ENCODE measurements at places on chromosomes 1 and 21.

GRCh38 chr1:53909946-53910345 is 16.0 kb downstream of the DIO1 start:
- DNase-seq: no peak

DNA sequence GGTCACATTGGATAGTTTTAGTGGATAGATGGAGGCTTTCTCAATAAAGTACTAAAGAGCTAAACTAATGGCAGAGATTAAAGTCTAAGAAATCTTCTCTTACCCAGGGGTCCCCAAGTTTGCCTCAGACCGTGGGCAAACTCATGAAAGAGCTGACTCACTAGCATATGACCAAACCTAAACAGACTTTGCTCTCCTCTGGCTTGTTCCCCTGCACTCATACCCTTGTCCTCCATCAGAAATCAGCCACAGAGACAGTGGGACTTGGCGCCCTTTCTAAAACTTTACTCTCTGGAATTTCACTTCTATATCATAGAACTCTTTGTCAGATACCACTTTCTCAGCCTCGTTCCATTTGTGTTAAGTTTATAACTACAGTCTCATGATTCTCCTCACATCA is 17.0 kb upstream of the HSD3B2 start:
- no peak for DNase-seq

DNA sequence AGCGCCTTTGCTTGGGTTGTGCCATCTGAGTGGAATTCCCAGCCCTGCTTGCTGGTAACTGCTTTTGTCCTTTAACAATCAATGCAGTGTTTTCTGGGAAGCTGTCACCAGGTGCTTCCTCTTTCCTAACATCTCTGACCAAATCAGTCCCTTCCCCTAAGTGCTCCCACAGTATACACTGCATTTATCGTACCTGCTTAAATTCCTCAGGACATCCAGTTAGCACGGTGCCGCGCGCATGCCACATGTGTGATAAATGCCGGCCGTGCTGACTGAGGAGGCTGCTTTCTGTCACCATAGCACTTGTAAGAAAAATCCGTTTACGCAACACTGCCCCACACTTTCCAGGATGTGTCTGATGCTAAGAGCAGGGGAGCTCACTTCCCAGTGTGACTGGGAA is 115.4 kb downstream of the BCAR3 start:
- DNase-seq: no peak

GRCh38 chr1:9293533-9294404 is 1.1 kb downstream of the SPSB1 start:
- DNase-seq: no peak

- DNase-seq: no peak
Observed at GRCh38 chr1:197137322-197137721, 9.1 kb downstream of the ASPM start.

GRCh38 chr1:242139442-242139841 is 140.5 kb upstream of the MAP1LC3C start:
- DNase-seq: no peak

DNA sequence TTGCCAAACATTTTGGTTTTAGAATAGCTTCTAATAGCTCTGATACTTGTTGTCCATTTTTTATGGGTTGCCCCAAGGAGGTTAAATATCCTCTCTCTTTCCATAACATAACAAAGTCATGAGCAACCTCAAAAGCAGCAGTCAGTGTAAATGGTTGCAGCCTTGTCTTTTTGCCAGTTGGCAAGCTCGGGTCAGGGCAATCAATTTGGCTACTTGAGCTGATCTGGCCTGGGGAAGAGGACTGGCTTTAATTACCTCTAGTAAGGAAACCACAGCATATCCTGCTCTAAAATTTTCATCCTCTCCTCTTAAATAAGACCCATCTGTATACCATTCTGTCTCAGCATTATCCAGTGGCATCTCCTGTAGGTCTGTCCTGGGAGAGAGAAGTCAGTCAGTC is 21.2 kb upstream of the FMO4 start:
- DNase-seq: no peak

GRCh38 chr1:53409233-53409632 is 50.0 kb upstream of the DMRTB1 start:
- no peak for DNase-seq

- no peak for DNase-seq
Observed at GRCh38 chr1:102578804-102579203, 529.5 kb downstream of the COL11A1 start.

DNA sequence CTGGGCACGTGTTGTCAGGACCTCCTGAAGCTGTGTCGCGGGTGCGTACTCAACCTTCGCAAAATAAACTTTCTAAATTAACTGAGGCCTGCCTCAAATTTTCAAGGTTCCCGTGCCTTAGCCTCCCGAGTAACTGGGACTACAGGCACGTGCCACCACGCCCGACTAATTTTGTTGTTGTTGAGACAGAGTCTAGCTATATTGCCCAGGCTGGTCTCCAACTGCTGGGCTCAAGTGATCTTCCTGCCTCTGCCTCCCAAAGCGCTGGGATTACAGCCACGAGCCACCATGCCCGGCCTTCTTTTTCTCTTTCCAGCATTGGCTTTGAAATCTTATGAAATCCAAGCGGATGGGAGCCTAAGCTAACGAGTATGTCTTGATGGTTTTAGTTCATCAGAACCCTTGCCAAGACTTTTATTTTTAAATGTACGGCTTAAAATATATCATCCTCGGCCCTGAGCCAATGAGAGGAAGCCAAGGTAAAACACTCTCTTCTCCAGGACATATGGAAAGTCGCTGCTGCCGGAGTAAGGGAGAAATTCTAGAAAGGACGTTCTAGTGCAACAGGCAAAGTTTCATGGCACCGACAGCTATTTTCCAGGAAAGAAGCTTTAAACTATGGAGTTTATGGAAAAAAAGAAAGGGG is 12.7 kb upstream of the ERVH48-1 start:
- DNase-seq: no peak

GRCh38 chr1:230785636-230786384 is 38.6 kb downstream of the CAPN9 start:
- no peak for DNase-seq

DNA sequence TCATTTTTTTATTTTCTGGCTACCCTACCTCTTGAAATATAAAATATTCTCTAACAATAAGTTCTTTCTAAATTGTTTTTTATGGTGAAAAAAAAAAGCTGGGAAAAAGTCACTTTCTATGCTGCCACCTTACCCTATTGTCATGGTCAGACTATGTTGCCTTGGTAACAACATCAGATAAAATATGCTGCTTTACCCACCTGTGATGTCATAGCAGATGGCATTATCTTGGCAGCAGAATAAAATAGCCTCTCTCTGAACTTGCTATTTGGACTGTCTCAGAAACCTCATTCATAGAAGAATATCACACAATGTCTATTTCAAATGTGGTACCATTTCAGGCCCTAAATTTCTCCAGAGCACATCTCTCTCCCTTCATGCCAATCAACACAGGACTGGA is 69.6 kb upstream of the SGIP1 start:
- no peak for DNase-seq

DNA sequence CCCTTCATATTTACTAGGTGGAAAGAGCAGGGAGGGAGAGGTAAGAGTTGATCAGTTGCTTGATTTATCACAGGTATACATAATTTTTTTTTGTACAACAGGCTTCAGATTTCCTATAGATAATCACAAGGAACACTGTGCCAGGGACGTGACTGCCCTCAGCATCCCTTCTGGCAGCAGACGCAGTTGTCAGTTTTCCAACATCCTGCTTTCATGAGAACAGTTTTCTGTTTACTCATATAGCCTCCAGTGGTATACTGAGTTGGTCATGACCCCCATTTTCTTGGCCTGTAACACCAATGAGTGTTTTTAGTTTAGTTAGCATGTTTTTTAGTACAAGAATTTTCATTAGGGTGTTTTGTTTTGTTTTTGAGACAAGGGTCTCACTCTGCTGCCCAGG is 37.9 kb upstream of the PTPRF start:
- DNase-seq: no peak

DNA sequence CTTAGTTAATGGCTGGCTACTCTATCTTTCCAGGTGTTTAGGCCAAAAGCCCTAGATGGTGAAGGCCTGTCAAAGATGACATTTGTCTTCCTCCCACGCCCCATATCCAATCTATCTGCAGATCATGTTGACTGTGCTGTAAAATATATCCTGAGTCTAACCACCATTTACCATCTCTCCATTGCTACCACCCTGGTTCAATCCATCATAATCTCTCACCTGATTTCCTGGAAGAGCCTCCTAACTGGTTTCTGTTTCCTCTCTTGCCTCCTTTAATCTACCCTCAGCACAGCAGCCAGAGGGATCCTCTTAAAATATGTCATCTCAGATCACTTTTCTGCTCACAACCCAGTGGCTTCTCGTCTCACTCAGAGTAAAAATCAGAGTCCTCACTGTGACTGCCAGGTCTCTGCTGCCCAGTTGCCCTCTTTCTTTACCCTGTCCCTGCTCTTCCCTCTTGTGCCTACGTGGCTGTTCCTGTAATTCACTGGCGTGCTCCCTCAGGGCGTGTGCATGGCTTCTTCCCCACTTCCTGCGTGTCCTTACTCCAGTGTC is 17.8 kb downstream of the TMEM50A start:
- DNase-seq: no peak

GRCh38 chr1:55059302-55060132 is 20.2 kb downstream of the PCSK9 start:
- DNase-seq: no peak

DNA sequence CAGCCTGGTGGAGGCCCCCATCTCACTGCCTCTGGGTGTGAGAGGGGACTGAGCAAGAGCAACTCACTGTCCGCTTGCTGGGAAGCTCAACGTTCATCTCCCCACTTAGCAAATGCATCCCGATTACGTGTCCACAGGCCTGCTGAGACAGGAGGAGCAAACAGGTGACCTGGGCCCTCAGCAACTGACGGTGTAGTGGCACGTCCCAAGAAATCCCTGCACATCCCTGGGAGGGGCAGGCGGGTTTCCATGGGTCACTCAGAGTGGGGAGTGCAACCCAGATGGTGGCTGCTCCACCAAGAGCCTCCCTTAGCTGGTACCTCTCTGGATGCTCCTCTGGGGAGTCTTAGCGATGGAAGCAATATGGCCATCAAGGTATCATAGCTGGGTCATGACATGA is 229.4 kb downstream of the DYRK1A start:
- no peak for DNase-seq

DNA sequence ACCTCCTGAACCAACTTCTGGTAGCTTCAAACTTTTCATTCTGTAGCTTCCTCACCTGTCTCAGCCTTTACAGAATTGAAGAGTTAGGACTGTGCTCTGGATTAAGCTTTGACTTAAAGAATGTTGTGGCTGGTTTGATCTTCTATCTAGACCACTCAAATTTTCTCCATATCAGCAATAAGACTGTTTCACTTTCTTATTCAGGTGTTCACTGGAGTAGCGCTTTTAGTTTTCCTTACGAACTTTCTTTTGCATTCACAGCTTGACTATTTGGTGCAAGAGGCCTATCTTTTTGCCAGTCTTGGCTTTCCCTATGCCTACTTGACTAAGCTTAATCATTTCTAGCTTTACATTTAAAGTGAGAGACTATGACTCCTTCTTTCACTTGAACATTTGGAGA is 31.5 kb downstream of the FGGY start:
- no peak for DNase-seq

DNA sequence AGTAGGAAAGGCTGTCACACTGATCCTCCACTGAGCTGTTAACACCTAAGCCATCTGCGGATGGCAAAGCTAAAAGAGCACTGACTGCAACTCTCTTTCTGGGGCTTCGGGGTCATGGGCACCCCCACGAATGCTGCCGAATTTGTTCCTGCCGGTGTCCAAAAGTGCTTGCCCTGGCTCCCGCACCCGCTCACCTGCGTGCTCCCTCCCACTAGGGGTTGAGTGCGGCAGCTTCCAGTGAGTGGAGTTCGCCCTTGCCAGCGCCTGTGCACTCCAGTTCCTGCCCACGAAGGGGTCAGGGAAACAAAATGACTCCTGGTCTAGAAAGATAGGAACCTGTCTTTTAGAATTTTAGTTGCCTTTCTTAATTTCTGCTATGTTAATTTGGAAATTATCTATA is 78.7 kb downstream of the IFI44 start:
- no peak for DNase-seq

GRCh38 chr1:22877112-22877915 is 95.4 kb downstream of the LACTBL1 start:
- no peak for DNase-seq

DNA sequence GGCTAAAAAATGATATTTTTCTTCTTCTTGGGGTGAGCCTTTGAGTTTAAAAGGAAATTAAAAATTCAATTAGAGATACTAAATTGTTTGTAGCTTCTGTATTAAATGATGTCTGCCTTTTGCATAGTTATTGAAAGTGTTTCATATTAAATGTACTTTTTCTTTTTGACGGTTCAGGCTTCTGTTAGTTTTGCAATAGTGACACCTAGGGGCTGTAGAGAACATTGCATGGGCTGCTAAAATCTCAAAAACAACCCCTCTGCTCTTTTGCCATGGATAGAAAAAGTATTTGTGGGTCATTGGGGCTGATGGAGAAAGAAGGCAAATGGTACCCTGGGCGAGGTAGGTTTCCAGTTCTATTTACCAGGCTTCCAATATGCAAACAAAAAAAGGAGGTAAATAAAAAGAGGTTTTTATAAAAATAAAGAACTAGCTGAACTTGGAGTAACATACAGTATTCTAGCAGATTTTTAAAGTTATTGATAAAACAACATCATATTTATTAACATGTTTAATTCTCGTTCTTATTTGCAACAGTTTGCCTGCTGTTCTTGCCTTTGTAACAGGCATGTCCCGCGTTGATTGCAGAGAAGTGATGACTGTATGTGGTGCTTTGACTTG is 115.4 kb upstream of the HOOK1 start:
- peak; percentile 50 for DNase-seq

GRCh38 chr1:71196685-71197084 is 115.8 kb upstream of the ZRANB2 start:
- peak; percentile 29 for DNase-seq

GRCh38 chr1:183477986-183478781 is 5.9 kb downstream of the SMG7 start:
- DNase-seq: no peak

DNA sequence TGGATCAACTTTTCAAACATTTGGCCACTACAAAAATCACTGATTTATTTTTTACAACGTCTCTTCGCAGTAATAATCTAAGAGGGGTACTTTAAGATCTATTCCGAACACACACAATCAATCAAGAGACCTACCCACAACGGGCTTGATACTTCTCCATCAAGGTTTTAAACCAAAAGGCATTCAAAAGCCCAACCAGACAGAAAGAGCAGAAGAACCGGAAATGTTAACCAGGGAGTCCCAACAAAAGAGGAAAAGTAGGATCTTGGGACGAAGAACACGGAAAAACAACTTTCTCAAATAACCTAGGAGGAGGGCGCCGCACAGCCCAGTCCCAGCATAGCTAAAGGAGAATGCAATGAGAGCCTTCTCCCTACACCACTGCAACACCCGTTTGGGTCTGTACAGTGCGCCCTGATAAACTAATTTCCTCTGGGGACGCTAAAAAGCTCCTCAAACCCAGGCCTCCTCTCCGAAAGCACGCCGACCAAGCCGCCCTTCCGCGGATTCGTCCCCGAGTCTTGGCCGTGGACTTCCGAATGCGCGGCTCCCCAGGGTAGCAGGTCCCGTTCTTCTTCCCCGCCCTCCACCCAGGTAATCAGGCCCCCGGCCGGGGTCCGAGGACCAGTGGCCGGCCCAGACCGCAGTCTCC is 623 bp downstream of the RPL22 start:
- DNase-seq: no peak
